ENCODE measurements at places on chromosomes 2 and 18.

- DNase-seq, result no peak
These were observed 122.8 kb downstream of the NRP2 start for GRCh38 chr2:205805136-205805535.

GRCh38 chr2:184598002-184598315 is 370 bp upstream of the ZNF804A start:
- no peak for DNase-seq

- peak; percentile 71 for DNase-seq
These were observed 70.5 kb downstream of the CSRNP3 start for GRCh38 chr2:165539985-165540384.

DNA sequence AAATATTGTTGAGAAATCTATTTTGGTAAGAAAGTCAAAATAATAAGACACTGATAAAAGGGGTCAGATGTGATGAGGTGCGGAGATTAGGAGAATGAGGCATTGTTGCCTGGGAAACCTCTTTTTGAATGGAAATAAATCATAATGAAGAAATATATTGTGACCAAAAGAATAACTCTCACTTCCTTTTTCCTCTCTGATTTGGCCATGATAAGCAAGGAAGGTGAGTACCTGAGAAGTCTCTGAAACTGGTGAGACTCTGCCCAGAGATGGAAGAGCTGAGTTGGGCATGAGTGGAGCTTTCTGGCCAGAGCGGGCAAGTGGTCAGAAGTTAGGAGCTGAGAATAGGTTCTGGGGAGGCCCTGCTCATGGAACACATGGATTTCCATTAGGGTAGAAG is 11.8 kb downstream of the LAMA3 start:
- no peak for DNase-seq

DNA sequence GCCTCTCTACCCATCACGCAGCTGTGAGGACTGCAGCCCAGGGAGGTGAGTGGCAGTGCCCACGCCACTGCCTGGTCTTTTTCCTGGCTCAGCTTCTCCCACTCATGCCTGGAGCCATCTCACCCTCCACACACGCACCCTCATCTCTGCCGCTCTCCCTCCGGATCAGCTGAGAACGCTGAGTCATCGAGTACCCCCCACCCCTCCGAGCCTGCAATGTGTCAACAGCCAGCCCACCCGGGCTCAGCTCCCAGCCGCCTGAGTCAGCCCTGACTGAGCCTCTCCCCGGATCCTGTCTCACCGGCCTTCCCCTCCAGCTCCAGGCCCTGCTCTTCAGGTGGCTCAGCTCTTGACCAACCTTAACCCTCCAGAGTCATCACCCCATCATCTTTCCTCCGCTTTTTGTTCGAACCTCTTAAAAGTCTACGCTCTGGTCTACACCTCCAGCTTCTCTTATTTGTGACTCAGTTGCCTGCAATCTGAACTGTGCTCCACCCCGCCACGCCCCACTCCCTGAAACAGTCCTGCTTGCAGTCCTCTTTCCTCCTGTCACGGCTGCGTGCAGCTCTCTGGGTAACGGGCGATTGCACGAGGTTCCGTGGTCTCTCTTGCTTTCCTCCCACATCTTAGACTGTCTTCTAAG is 94.4 kb upstream of the ASAP2 start:
- DNase-seq, result no peak

DNA sequence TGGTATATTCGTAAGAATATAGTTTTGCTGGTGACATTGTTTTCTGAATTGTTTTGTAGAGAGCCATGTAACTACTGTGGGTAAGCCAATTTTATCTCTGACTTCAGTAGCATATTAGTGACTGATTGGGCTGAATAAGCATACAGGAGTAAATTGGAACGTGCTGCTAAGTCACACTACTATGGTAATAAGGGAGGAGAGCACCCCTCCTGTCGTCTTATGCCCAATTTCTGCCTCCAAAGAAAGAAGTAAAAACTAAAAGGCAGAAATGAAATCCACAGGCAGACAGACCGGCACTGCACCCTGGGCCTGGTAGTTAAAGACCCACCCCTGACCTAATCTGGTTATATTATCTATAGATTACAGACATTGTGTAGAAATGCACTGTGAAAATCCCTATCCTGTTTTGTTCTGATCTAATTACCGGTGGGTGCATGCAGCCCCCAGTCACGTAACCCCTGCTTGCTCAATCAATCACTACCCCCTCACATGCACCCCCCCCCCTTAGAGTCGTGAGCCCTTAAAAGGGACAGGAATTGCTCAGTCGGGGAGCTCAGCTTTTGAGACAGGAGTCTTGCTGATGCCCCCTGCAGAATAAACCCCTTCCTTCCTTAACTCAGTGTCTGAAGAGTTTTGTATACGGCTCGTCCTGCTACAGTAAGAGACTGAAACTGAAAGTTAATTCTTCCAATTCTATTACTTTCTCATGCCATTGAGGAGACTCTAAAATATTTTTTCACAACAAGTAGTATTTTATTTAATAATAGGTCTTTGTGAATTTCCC is 167.0 kb downstream of the ZNF804A start:
- DNase-seq, result no peak

DNA sequence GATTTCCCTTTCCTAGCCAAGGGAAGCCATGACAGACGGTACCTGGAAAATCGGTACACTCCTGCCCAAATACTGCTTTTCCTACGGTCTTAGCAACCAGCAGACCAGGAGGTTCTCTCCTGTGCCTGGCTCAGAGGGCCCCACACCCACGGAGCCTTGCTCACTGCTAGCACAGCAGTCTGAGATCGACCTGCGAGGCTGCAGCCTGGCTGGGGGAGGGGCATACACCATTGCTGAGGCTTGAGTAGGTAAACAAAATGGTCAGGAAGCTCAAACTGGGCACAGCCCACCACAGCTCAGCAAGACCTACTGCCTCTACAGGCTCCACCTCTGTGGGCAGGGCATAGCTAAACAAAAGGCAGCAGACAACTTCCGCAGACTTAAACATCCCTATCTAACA is 6.8 kb upstream of the CD207 start:
- no peak for DNase-seq
